ENCODE measurements at places on chromosomes 5 and 9.

- DNase-seq: no peak
Observed at GRCh38 chr9:86329649-86330048, 24.6 kb downstream of the TUT7 start.

DNA sequence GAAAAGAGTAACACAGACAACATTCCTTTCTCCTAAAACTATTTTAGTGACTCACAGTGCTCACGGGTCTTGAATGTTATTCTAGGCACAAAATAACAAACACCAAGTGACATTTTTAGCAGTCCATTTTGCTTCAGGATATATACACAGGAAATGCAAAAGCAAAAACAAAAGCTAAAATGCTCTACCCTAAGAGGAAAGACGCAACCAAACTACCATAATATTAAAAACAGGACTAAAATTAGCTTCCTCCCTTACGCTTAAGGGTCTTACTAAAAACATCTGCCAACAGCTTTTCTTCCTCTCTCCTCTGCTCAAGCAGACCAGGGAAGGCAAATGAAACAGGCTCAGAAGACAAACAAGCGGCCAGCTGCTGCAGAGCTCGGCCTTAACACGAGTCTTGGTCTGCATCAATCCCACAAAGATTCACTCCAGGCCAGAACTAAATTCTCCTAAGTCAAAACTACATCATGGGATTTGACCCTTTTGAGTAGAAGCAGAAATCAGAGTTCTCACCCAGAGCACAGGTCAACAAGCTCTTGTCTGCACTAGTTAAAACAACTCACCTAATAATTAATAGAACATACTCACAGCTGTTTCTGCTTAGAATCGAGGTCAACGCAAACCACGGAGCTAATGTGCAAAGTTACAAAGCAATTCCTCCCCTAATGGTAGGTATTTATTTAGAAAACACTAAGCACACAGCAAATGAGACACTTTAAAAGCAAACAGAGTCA is 62.3 kb downstream of the RAPGEF1 start:
- DNase-seq: no peak

GRCh38 chr5:96317945-96318344 is 115.1 kb downstream of the PCSK1 start:
- DNase-seq: no peak

DNA sequence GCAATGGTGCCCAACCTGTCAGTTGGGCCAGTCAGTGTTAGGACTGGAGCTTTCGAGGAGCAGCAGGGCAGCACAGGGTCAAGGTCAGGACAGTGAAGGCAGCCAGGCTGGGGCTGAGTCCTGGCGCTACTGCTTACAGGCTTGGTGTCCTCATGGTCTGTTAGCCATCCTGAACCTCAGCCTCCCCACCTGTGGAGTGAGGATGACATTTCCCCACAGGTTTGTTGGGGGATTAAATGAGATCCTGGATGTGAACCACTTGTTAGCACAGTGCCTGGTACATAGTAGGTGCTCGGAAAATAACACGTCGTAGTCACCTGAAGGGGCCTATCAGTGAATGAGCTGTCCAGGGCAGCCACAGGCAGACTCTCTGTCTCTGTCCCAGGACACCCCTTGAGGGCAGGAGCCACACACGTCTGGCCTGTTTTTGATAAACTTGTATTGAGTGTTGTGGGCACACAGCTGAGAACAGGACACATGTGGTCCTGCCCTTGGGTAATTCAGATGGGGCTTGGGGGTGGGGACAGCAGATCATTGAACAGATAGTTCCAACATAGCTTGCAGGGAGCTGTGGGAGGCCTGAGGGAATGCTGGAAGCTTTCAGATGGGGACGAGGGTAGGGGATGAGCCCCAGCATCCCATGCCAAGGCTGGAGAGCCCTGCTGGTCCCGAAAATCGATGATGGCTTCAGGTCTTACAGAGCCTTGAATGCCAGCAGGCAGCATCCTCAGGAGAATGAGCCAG is 69.3 kb downstream of the AMBP start:
- no peak for DNase-seq

- DNase-seq: no peak
Observed at GRCh38 chr5:64665243-64665642, 25.1 kb upstream of the SHISAL2B start.

GRCh38 chr9:114047717-114048116 is 30.4 kb downstream of the AMBP start:
- no peak for DNase-seq

DNA sequence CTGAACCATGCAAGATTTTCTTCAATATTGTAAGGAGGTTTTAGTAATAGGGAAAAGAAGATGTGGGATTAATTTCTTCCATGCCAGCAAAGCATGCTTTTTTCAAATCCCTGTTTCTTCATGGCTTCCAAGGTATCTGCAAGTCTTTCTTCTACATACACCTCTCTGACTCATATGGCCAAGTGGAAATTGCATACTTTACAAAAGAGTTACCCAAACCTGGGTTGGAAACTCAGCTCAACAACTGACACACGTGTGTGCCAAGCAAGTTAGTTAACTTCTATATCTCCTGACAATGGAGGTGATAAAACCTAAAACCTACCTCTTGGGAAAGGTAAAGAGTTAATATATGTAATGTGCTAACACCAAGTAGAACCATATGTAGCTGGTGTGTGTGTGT is 28.5 kb upstream of the MAMDC2 start:
- DNase-seq: no peak

- no peak for DNase-seq
Observed at GRCh38 chr9:96408409-96409280, 9.5 kb downstream of the ZNF367 start.

GRCh38 chr5:55232985-55233928 is at the start of gene CCNO:
Gene CCNO, minus strand, starts transcription at chr5:55233608. Its CDS starts 85 bp downstream, at chr5:55233523.
- DNase-seq: no peak

GRCh38 chr5:149434162-149435014 is 55.3 kb upstream of the IL17B start:
- peak; percentile 64 for DNase-seq

GRCh38 chr5:42992088-42992879 is 47.8 kb downstream of the ANXA2R start:
- DNase-seq: peak; percentile 79

GRCh38 chr5:128777052-128777451 is 188.2 kb upstream of the SLC27A6 start:
- DNase-seq: no peak

DNA sequence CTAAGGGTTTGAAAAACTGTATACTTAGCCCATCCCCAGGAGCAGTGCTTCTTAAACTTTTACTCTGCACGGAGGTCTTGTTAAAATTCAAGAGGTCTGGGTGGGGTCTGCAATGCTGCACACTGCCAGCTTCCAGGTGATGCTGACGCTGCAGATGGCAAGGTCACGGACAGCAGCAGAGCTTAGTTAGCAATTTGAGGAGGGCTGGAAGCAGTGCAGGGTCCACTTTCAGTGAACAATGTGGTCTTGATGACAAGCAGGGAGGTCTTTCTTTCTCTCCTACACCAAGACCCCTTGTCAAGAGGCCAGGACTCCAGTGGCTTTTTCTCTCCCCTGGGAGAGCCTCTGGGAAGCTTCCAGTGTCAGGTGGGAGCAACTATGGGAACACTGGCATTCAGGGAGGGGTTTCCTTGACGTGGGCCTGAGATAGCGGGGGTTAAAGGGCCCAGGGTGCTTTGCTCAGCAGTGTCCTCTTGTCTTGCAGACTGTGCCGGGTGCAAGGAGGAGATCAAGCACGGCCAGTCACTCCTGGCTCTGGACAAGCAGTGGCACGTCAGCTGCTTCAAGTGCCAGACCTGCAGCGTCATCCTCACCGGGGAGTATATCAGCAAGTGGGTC is 65.0 kb upstream of the AFAP1L1 start:
- DNase-seq: no peak

- DNase-seq: no peak
Observed at GRCh38 chr5:72194846-72195245, 87.6 kb downstream of the MAP1B start.

DNA sequence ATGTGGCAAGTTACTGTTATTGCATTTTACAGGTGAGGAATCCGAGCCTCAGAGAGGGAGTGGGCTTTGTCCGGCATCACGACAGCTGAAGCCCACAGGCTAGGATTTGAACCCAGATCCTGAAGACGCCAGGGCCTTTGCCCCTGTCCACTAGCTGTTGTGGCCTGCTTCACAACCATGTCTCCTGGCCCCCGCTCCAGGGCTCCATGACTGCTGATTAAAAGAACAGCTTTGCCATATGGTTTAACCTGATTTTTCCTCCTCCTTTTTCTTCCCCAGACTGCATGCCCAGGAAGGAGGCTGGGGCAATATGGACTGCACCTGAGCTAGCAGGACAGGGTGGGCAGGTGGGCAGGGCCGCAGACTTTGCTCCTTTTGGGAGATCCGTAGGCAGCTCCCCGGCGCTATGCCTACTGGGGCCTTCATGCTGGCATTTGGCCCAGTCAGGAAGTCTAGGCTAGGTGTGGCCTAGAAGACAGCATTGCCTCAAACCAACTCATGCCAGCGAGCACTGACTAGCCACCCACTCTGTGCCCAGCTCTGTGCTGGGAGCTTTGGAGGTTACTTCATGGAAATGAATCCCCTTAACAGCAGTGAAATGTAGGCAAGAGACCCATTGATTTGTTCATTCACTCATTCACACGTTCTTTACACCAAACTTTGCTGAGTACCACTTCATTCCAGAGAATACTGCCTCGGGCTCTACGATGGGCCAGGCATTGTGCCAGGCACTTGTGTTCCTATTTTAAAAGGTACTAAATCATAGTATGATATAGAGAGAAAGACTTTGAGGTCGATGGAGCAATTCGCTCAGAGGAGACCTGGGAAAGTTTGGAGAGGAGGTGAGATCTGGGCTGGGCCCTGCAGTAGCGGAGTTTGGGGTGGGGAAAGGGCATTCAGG is 94.3 kb upstream of the CPEB4 start:
- DNase-seq: peak; percentile 79

DNA sequence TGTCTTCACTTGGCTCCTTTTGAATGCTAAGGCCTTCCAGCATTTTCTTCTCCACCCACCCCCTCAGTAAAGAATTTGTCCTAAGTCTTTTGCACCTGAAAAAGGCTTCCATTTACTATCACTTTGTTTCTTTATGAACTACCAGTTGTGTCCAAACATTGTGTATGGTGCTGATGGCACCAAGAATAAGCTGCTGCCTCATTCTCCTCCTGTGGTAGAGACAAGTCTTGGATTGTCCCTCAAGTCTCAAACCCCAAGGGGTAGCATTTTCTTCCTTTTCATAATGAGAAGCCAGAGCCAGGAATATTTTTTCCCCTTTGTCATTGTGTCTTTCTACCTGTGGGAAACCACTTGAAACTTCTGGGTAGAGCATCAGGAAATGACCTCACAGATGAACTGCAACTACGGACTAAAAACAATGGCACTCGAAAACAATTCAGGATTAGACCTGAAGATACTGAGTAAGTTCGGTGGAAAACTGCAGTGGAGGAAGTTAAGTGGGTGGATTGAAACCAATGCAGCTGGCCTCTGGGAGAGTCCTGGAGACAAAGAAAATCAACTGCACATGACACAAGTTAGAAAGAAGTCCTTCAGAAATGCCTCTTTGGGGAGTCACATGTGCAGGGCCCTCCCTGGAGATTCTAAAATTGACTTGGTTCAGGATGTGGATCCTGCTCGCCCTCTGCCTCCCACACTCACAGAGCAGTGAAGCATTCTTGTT is 80.5 kb downstream of the SH3RF2 start:
- DNase-seq: no peak

All from hematopoietic multipotent progenitor cell treated with erythropoietin and hydrocortisone succinate and interleukin-3 and kit ligand, for 17 days (in vitro differentiated cells).